Mesothelial cell of epicardium (in vitro differentiated cells): ENCODE measurements at places on chromosomes 4 and X.

GRCh38 chr4:7777871-7778509, 161.7 kb downstream of the AFAP1 start:
- DNase-seq: no peak

GRCh38 chrX:21255032-21255618, 119.1 kb upstream of the CNKSR2 start:
- no peak for DNase-seq

DNA sequence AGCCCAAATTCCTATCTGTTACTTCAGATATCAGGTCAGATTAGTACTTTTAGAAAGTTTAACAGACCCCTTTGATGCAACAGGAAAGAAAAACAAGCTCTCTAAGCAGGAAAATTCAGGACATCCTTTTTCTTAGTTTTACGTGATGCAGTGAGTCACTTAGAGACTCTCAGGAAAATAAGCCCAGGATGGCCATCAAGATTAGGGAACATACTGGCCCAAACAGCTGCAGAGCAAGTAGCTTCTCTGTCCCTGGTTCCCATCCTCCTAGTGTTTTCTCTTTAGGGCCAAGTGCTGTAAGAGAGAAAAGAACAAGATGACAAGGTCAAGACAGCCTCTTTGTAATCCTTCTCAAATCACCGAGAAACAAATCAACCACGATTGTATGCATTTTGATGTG, 219.1 kb downstream of the ZNF674 start:
- DNase-seq: no peak

- DNase-seq: no peak
Observed at GRCh38 chr4:106762666-106763443, 273.3 kb downstream of the DKK2 start.

GRCh38 chrX:79259073-79259689, 108.0 kb downstream of the ITM2A start:
- DNase-seq: no peak

- DNase-seq: no peak
Observed at GRCh38 chrX:23742174-23742696, 841 bp downstream of the ACOT9 start.

DNA sequence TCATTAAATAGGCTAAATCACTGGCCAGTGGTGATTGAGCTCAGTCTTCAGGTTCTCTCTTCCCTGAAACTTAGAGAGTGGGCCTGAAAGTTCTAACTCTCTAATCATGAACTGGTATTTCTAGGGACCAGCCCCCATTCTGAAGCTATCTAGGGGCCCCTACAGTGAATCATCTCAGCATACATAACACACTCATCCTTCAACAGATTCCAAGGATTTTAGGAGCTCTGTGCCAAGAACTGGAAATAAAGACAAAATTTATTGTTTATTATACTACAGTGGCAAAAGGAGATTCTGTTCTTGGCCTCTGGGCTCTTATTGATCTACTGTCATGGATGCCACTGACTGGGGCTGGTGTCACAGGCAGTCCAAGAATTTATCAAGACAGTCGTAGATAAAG, 263.8 kb upstream of the IGFBP7 start:
- DNase-seq: no peak

DNA sequence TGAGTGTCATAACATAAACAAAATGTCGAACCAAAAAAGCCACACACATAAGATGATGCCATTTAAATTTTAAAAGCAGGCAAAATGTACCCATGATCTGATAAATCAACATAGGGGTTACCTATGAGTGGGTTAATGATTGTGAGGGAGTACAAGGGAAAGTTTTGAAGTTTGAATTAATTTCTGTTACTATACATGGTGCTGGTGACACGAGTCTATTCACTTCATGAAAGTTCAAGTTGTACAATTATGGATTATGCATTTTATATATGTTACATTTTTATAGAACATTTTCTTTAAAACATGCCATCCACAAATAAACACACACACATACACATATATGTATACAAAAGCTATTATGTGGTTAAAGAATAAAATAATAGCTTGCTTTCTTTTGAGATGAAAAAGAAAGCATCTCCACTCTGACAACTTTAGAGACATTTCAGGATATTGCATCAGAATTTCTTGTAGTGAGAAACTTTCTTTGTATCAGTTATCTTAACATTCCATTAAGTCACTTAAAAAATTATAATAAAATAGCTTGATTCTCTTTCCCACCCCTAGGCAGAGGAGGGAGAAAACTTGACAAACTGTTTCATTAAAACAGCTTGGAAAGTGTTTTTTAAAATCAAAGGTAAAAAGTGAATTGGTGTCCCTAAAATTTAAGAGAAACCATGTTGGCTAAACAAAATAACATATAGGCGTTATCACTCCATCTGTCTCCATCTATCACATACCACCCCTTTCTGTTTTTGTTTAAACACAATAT, 891.8 kb upstream of the NDST4 start:
- no peak for DNase-seq

- no peak for DNase-seq
Observed at GRCh38 chr4:167023364-167023925, 210.8 kb downstream of the SPOCK3 start.

DNA sequence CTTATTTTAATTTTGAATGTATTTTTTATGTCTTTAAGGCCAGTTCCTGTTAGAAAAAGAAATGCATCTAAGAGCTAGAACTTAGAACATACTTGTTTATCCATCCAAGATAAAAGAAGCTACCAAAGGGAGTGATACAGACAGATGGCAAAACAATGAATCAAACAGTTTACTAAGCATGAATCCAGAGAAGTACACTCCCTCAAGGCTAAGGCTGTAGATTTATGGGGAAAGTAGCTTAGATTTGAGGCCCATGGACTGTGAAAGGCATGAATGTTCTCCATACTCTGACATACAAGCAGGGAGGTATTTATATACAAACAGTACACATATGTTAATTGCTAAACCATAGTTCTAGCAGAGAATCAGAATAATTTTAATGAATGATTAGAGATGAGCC, 255.3 kb upstream of the NRK start:
- DNase-seq: no peak

GRCh38 chr4:30653291-30653690, 66.9 kb upstream of the PCDH7 start:
- DNase-seq: no peak
